ENCODE measurements at places on chromosomes 4 and X.
A peak's percentile ranks its signal among the peaks of the same experiment; 100 is the strongest.

GRCh38 chrX:100649550-100650356, 5.8 kb downstream of the SRPX2 start:
- DNase-seq = peak; percentile 82

DNA sequence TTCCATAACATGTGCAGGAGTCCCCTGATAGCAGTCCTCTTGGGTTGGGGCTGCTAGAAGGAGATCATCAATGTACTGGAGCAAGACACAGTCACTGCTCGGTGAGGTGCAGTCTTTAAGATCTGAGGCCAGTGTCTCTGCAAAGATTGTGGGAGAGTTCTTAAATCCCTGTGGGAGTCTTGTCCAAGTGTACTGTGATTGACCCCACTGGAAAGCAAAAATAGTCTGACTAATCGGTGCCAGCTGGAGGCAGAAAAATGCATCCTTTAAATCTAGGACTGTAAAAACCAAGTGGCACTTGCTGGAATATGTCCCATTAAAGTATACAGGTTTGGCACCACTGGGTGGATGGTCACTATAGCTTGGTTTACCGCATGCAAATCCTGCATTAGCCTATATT, 31.1 kb downstream of the SULT1E1 start:
- no peak for DNase-seq

- peak; percentile 24 for DNase-seq
Measured at GRCh38 chr4:188109157-188109755, at the start of gene TRIML2. Gene TRIML2 (minus strand): TSS chr4:188109603. CDS start chr4:188105368, 4,235 bp downstream.

DNA sequence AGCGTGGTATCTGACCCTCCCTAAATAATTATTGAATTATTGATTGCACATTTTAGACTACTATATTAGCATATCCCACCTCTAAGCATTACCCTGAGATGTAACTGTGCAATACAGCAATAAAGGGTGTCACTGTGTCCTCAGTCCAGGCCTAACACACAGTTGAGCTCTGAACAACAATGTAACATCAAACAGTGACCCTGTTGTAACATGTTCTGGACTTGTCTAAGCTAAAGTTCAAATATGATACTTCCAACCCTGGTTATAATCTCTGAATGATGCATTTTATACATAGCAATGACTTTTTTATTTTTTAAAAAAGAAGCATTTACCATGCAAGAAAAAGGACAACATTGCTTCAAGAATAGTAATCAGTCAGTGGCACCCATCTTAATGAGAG, 61.6 kb upstream of the DMD start:
- no peak for DNase-seq

DNA sequence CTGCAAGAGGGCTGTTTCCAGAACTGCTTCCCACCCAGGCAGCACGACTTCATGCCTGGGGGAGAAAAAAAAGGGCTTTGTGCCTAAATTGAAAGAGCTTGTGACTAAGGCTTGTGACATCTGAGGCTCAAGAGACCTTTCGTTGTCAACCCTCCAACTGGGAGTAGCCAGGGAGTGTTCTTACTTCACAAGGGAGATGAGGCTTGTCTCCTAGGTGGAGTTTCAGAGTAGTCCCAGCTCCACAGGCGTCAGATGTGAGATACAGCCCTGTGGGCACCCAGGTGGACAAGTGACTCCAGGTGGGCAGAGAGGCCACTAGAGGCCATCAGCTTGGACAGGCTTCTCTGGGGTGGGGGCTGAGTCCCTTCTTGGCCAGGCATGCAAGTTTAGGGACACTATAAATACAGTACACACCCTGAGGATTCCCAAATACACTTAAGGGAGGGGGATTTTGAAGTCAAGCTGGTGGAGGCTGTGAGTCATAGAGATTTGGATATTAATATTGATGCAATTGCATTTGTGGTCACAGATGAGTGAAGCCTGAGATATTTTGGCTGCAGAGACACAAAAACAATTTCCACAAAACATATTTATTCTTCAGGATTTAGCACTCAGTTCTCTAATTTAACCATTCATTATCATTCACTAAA, 40.1 kb upstream of the SETD7 start:
- peak; percentile 58 for DNase-seq

DNA sequence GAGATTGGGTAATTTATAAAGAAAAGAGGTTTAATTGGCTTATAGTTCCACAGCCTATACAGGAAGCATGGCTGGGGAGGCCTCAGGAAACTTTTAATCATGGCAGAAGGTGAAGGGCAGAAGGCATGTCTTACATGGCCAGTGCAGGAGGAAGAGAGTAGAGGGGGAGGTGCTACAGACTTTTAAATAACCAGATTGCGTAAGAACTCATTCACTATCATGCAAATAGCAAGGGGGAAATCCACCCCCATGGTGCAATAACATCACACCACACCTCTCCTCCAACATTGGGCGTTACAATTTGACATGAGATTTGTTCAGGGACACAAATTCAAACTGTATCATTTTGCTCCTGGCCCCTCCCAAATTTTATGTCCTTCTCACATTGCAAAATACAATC, 353.8 kb upstream of the PABPC5 start:
- no peak for DNase-seq

- DNase-seq = no peak
Measured at GRCh38 chr4:86522349-86522748, 71.8 kb upstream of the PTPN13 start.

GRCh38 chr4:157079441-157079840, 3.5 kb downstream of the GLRB start:
- DNase-seq = no peak

GRCh38 chrX:10576777-10577447, 43.5 kb downstream of the MID1 start:
- DNase-seq = no peak

GRCh38 chrX:631802-632365, 1.3 kb downstream of the SHOX start:
- no peak for DNase-seq

GRCh38 chrX:115289465-115289864, at the start of gene LUZP4:
Gene LUZP4 (plus strand): TSS chrX:115289715. CDS start chrX:115289760, 45 bp downstream.
- no peak for DNase-seq

- no peak for DNase-seq
Measured at GRCh38 chr4:9384126-9384525, 21.2 kb downstream of the USP17L30 start.

- DNase-seq = no peak
Measured at GRCh38 chr4:99221980-99222379, 2.9 kb upstream of the ADH6 start.

GRCh38 chrX:138865093-138865649, 153.7 kb upstream of the FGF13 start:
- DNase-seq = no peak

- DNase-seq = peak; percentile 28
Measured at GRCh38 chr4:7770224-7771050, 169.2 kb downstream of the AFAP1 start.

DNA sequence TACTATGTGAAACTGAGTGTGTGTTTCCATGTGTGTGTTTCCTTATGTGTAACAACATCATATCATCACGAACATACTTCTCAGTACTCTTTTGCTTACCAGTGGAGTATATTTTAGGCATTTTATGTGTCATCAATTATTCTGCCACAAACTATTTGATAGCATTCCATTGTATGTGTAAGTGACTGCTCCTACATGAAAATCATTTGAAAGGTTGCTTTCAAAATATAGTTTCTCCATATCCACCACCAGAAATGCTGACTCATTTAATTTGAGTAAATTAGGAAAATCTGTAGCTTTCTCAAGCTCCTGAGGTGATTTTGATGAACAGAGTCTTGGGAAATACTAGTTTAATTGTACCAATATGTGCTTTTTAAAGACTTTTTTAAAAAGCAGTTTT, 376.2 kb downstream of the PCDH18 start:
- peak; percentile 86 for DNase-seq

DNA sequence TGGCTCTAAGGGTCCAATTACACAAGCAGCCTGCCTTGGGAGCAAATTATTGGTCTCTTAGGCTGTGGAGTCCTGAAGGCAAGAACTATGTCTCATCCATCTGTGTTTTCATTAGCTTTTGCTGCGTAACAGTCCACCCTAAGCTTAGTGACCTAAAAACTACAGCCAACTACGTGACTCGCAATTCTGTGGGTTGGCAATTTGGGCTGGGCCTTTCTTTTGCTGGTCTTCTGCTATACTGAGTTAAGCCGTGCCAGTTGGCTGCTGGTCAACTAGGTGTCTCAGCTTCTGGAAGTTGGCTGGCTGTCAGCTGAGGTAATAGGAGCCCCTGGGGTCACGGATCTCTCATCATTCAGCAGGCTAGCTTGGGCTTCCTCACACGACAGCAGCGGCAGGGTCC, 205.6 kb upstream of the S100G start:
- DNase-seq = peak; percentile 69

- peak; percentile 9 for DNase-seq
Measured at GRCh38 chrX:136268051-136269048, 17.1 kb upstream of the MAP7D3 start.

- no peak for DNase-seq
Measured at GRCh38 chr4:1851160-1851559, 4.8 kb downstream of the LETM1 start.

DNA sequence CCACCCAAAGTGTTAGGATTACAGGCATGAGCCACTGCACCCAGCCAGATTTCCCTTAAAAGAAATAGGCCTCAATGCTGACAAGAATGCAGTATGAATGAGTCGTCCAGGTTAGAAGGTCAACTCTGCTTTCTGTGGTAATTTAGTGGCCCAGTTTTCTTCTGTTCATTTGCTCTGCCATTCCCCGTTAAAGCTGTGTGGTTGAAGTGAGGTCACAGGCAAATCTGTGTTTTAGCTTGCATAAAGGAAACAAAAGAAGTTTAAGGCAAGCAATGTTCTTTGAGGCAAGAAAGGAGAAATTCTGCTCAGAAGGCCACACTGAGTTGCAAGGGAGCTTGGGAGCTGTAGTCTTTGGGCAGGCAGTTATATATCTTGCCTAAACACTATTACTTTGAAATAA, 176.8 kb downstream of the LARP7 start:
- peak; percentile 77 for DNase-seq

GRCh38 chr4:1367230-1367935, 20.4 kb downstream of the UVSSA start:
- DNase-seq = no peak

GRCh38 chr4:86014599-86014998, 345.3 kb downstream of the MAPK10 start:
- no peak for DNase-seq

- peak; percentile 4 for DNase-seq
Measured at GRCh38 chrX:104913348-104913747, 307.1 kb downstream of the TEX13A start.

DNA sequence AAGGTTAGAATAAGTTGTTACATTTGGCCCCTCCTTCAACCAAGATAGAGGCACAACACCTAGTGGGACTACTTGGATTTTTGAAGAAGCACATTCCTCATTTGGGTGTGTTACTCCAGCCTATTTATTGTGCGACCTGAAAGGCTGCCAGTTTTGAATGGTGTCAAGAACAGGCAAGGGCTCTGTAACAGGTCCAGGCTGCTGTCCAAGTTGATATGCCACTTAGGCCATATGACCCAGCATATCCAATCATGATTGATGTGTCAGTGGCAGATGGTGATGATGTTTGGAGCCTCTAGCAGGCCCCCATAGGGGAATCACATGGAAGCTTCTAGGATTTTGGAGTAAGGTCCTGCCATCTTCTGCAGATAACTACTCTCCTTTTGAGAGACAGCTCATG, 35.5 kb upstream of the UGT2B4 start:
- no peak for DNase-seq

GRCh38 chrX:112820364-112821268, 20.0 kb downstream of the AMOT start:
- DNase-seq = no peak

- no peak for DNase-seq
Measured at GRCh38 chr4:126859314-126859713, 773.4 kb upstream of the INTU start.

DNA sequence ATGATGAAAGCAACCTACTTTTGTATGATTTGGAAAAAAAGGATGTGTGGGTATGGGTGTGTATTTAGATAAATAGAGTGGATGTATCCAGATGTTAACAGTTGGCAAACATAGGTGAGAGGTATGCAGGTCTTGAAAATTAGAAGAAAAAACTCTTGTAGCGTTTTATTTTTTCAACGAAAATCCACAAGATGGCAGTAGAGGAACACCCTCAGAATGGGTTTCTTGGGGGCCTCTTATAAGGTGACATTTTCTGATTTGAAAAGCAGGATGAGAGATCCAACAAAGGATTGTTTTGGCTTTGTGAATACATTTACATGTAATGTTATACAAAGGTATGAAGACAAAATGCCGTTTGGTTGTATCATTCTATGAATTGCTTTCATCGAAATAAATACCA, 68.3 kb downstream of the FMR1NB start:
- no peak for DNase-seq

DNA sequence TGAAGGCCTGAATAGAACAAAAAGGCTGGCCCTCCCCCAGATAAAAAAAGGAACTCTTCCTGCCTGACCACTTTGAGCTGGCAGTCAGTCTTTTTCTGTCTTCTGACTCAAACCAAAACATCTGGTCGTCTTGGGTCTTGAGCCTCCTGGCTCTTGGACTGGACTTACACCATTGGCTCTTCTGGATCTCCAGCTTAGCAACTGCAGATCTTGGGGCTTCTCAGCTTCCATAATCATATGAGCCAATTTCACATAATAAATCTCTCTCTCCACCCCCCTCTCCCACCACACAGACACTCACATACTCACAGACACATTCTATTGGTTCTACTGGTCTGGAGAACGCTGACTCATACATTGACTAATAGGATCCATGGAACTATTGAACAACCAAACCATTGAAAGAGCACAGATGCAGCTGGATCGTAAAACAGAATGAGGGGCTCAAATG, 15.6 kb upstream of the CWH43 start:
- peak; percentile 54 for DNase-seq

DNA sequence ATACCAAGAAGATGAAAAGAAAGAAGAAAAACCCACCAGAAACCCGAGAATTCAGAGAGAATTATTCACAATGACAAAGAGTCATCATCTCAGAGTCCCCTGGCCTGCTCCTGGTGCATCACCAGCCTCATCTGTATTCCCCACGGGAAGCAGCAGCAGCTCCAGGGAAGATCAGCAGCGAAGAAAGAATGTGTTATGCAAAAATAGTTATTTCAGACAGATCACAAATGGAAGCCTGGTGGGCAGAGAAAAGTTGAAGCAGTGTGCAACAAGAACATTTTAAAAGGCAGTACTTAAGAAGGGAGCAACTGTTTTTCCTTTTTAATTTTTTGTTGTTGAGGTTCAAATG, 189.2 kb downstream of the PPP3CA start:
- peak; percentile 34 for DNase-seq

DNA sequence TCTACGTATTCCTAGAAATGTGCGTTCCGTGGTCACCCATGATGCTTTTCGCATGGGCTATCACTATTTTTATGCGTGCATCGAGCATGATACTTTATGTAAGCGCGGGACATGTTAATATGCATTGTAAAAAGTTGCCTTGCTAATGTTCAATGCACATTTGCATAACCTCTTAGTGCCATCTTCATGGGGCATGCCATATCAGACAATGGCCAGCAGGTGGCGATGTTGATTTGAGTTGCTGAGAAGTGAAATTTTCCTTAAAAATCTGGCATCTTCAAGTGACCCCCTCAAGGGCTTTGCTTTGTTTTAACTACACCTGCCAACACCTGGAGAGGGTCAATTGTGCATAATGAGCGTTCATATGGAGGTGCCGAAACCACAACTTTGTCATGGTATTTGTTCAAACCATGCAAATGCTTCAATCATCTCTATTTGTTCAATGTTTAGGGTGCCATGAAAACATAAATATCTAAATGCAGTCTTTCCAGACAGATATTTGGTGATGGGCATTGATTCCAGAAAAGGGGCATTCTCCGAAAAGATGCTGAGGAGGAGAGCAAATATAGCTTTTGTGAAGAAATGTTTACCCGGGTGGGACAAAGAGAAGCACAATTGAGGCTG, 833.9 kb upstream of the PRKX start:
- DNase-seq = peak; percentile 1

GRCh38 chr4:99811117-99811516, 5.5 kb upstream of the DAPP1 start:
- DNase-seq = no peak

GRCh38 chrX:132614297-132614696, 125.5 kb upstream of the MBNL3 start:
- no peak for DNase-seq

Measured in HFFc6 (cell line).